ENCODE measurements at places on chromosomes 16 and 17. TPM values are rescaled to one million over a fixed set of nuclear protein-coding genes. Genes with fewer than 3 reads are reported as not detected.

The SLC13A2 gene
- 0.12 TPM for total RNA-seq

The SDR42E2 gene
- not detected for total RNA-seq

The IL32 gene
- total RNA-seq: 22.2 TPM

The CDK5R1 gene
- 5.7 TPM for total RNA-seq

The MYO15B gene
- total RNA-seq: 52.7 TPM

The KRTAP4-1 gene
- 0.10 TPM for total RNA-seq

The DNAAF1 gene
- 0.46 TPM for total RNA-seq

The TMEM101 gene
- 31.7 TPM for total RNA-seq

The NT5M gene
- total RNA-seq: 11.2 TPM

The KRTAP2-3 gene
- 0.20 TPM for total RNA-seq

The SLC5A11 gene
- 0.46 TPM for total RNA-seq

The ENPP7 gene
- not detected for total RNA-seq

All from A549 treated with Hydrocortisone at 1 μM for 4 hours (cell line).